ENCODE measurements at places on chromosomes 2 and 18.

- no peak for DNase-seq
Observed at GRCh38 chr18:9808295-9809241, 77.2 kb upstream of the TXNDC2 start.

DNA sequence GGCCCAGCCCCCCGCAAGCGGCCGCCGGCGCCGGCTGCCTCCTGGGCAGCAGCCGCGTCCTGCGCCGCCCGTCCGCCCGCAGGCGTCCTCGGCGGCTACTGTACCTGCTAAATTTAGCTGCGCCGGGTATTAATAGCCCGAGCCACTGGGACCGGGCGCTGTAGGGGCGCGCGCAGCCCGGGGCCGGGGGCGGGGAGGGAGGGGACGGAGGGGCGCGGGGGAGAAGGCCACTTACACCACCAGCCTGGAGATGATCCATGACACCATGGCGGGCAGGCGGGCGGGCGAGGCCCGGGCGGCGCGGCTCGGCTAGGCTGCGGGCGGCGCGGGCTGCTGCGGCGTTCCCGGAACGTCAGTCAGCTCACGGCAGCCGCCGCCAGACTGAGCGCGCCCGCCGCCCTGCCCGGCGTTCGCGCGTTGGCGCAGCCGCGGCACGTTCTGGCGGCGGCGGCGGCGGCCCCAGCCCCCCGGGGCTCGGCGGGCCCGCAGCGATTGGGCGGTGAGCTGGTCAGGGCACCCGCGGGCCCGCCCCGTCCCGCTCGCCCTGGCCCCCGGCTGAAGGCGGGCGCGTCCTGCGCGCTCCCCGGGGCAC is at the start of gene REEP1:
Gene REEP1 (minus strand): TSS at position 383 of the 592 bp plus-strand sequence. CDS start 116 bp downstream, at position 267.
- DNase-seq: no peak

GRCh38 chr18:52451851-52452250 is 111.9 kb downstream of the DCC start:
- no peak for DNase-seq

DNA sequence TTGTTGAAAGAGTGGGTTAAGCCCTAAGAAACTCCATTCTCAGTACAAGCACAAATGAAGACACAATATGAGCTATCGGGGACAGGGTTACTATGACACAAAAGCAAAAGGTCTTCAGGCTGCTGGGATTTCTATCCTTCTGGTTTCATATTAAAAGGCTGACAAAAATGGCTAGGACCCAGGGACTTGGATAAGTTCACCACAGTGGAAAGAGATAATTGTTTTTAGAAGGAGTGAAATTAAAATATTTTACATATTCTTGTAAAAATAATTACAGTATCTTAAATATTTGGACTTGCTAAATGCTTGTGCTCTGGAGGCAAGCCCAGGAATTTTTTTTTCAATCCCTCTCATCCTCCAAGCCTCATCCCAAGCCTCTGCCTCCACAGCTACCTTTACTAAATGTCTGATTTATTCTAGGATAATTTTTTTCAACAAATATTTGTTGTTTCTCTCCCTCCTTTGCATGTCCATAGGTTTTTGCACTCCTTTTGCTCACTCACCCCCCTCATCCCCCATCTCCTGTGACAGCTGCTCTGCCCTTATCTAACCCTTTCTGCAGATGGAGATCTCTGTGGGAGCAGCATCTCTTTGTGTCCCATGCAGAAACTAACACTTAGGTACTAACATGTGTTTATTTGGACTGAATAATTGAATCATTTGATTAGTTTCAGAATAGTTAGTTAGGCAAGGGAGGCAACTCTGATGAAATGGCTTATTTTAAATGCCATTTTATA is 47.8 kb upstream of the NABP1 start:
- no peak for DNase-seq

DNA sequence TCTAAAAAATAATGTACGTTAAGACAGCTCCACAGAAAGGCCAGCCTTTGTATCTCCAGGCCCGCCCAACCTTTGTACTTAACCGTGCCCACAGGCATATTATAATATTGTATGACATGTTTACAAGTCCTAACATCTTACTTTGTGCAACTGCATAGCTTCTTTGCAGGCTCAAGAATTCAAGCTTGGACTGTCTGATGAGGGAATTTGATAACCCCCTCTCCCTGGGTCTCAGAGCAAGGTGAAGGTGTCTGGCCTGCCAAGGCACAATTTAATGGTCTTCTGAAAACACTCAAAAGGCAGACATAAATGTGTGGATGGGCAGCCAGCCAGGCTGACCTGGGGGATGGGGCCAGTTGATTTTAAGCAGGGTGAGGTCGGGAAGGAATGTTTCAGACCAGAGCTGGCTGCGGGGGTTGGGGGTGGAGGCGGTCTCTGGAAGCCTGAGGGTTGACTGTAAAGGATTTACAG is 732.7 kb upstream of the FANCL start:
- no peak for DNase-seq

- no peak for DNase-seq
Observed at GRCh38 chr2:79729532-79729931, 216.7 kb downstream of the CTNNA2 start.

- no peak for DNase-seq
Observed at GRCh38 chr2:184504252-184504651, 94.1 kb upstream of the ZNF804A start.

- no peak for DNase-seq
Observed at GRCh38 chr18:13036622-13037320, 45.6 kb downstream of the CEP192 start.

GRCh38 chr18:56019908-56020307 is 431.9 kb upstream of the TCF4 start:
- no peak for DNase-seq

DNA sequence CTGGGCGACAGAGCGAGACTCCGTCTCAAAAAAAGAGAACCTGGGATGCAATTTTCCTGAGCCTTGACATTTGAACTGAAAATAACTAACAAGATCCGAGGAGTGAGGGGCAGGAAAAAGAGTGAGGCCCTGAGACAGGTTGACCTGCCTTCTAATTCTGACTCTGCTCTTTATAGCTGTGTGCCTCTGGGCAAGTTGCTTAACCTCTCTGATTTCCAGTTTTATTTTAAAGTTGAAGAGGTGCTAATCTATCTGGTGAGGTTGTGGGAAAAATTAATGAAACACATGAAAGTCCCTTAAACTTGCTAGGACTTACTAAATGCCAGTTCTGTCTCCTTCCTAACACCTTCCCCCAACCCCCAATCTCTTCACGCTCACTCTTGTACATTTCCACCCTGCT is 108.4 kb upstream of the MGAT5 start:
- no peak for DNase-seq
